ENCODE measurements at places on chromosomes 2 and 18.

DNA sequence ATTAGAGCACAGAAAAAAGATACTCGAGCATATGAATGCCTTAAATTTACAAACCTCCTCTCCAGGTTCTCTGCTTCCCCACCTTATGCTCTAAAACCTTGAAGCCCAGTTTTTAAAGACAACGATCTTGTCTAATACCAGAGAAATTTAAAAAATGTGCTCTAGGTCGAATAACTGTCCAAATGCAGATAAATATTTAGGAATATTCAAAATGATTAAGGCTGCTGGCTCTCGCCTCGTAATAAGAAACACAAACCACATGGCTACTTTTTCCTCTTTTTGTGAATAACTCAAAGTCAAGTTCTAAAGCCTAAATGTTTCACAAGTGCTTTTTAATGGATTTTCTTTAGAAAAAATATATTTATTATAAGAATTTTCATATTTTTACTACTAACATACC lies 101.3 kb downstream of the SATB2 start:
- no peak for DNase-seq

GRCh38 chr2:10012963-10013461 lies 30.3 kb upstream of the KLF11 start:
- no peak for DNase-seq

DNA sequence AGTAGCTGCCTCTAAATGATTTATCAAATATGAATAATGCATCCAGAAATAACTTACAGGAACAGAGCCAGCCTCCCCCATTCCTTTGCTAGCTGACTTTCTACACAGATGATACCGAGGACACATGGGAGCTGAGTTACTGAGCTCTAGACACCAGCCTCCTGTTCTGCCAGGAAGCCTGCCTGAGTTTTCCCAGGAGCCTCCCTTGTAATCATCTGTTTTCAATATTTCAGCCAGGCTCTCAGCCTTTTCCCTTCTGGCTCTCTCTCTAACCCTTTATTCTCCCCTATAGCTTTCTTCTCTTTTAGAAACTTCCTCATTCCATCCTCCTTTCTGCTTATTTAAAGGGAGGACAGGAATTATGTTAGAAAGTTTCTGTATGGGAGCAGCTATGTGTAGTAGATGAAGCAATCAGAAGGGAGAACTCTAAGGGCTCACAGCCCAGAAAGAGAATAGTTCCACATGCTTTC lies 911.6 kb downstream of the TDRD15 start:
- DNase-seq = peak; percentile 85

- DNase-seq = peak; percentile 48
These were observed 51.3 kb downstream of the NRP2 start for GRCh38 chr2:205733648-205734047.

DNA sequence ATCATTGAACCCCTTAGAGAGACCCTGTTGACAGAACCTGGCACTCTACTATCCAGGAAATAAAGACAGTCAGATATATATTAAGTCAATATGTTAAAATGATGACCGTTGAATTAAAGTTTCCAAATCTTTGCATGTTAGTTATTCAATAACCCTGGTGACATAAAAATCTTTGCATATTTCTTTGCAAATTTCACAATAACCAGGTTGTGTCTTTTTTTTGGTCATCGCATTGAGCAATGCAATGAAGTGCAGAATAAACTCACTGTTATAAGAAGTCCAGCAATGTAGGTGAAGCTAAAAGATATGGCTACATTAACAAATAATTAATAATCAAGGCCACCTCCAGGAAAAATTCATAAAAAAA lies 596.9 kb downstream of the NYAP2 start:
- no peak for DNase-seq

GRCh38 chr2:150441784-150442183 lies 45.7 kb downstream of the RND3 start:
- peak; percentile 45 for DNase-seq

- peak; percentile 97 for DNase-seq
These were observed at the start of gene ZRANB3 for GRCh38 chr2:135530313-135531230. ZRANB3 (minus strand) TSS chr2:135531218.

DNA sequence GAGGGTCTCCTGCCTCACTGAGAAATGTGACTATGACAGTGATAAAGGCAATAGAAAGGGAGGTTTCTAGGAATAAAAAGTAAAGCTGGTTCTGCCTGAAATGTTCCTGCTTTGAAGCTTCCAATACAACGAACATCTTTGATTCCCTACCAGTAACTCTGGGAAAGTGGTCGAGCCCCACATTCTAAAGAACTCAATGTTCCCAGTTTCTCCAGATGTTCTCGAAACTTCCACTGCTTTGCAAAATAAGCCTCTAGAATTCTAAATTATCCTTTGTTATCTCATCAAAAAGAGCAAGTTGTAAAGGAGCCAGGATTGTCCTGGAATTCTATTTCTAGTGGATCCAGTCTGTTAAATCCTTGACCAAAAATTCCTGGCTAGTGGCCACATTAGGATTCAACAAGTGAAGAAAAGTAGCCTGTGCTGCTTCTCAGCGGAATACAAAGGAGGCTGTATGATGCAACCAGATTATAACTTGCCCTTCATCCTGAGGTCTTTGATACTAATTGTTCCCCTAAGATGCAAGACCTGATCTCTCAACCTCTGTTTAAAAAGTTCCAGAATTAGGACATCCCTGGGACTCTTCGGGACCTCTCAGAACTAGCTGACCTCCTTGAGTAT lies 8.4 kb downstream of the SCN7A start:
- DNase-seq = no peak

DNA sequence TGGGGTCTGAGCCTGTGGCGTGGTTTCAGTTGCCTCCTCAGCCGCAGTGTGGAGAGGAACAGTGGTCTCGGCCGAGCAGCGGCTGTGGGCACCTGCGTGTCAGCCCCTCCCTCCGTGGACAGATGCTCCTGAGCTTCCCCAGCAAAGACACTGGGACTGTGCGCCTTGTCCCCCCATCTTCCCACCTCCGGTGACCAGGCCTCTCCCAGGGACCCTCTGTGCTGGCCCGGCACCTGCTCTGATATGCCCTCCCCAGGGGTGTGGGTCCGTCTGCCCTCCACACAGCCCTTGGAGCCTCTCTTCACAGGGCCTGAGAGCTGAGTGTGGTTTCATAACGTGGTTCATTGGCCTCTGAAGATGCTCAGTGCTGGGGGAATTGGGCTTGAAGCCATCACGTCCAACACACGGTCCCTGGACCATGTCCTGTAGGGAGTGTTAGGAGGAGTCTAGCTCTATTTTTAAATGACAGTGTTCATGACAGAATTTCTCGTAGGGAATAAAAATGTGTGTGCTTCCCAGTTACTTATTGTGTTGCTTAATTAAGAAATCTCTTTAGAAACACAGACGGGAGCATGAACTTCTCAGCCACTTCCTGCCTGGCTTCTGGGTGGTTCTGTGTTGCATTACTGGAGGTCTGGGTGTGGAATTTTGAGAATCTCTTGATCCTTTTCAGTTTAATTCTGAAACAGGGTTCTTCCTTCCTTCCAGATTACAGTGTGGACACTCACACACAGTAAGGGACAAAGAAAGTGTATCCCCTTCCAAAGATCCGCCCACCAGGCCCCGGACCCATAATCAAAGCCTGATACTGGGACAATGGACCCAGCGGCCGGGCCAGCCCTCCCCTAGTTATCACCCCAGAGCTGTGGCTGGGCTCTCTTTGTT lies 110.7 kb downstream of the NFATC1 start:
- peak; percentile 72 for DNase-seq

Data from muscle of back (tissue), 13 donors.